Right kidney (tissue), 9 donors: ENCODE measurements at places on chromosomes 3 and 15.
A peak's percentile ranks its signal among the peaks of the same experiment; 100 is the strongest.

DNA sequence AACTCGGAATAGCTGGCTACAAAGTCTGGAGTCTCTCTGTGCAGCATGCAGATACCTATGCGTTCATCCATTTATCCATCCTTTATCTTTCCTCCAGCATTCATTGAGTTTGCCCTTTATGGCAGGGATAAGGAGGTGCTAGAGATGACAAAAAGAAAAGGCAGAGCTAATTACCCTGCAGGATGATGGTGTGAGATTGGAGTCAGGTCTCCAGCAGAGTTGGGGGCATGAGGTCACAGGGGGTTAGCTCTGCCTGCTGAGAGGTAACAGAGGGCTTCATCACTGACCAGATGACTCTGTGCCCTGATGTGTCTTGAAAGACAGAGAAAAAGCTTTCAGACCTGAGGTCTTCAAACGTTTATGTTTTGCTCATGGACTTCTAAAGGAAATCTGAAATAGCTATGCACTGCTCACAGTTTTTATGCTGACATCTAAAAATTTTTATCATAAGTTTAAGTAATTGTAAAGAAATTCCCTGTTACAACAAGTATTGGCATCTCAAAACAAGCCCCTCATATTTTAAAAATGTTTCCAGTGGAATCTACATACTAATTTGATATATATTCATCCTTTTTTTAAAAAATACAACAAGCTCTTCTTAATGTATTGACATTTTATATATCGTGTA lies 132.3 kb upstream of the ANKRD28 start:
- DNase-seq: no peak

- DNase-seq: no peak
Observed at GRCh38 chr15:101611580-101612299, 40.4 kb downstream of the TM2D3 start.

GRCh38 chr3:76369170-76369569 lies 583.8 kb upstream of the ZNF717 start:
- no peak for DNase-seq

- DNase-seq: no peak
Observed at GRCh38 chr3:155159301-155159700, 79.2 kb downstream of the MME start.

DNA sequence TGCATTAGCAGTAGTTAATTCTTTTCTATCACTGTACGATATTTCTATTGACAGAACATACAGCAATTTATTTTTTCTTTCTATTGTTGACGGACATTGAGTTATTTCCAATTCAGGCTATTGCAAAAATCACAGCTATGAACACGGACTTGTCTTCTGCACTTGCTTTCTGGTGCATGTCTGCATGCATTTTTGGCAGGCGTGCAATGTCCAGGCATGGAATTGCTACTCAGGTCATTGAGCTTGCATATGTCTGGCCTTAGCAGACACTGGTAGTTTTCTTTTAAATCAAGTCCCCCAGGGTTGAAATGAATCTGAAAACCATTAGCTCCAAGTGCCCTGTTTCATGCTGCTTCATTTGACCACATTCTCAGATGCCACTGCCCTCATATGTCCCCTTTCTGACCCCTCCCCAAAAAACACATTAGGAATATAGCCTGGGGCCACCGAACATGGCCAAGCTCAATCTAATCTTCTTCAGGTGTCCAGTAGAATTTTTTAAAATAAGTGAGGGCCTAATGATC lies 72.8 kb downstream of the LRIG1 start:
- no peak for DNase-seq

DNA sequence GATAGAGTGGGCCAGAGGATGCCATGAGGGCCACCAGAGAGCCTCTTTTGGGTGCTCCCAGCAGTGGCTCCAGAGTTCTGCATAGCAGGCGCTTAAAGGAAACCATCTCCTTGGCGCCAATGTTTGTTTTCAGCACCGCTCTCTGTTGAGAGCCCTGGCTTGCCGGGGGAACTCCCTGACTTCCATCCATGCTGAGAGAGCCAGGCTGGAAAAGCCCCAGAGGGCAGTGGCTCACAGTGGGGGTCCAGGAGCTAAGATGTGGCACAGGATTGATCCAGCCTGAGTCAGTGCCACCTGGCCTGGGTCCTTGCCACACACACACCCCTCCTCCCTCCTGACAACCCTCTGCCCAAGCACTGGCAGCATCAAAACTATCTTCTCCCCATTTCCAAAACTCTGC lies 50.4 kb upstream of the HACD2 start:
- DNase-seq: no peak

- no peak for DNase-seq
Observed at GRCh38 chr3:39982665-39983357, 173.4 kb downstream of the MYRIP start.

DNA sequence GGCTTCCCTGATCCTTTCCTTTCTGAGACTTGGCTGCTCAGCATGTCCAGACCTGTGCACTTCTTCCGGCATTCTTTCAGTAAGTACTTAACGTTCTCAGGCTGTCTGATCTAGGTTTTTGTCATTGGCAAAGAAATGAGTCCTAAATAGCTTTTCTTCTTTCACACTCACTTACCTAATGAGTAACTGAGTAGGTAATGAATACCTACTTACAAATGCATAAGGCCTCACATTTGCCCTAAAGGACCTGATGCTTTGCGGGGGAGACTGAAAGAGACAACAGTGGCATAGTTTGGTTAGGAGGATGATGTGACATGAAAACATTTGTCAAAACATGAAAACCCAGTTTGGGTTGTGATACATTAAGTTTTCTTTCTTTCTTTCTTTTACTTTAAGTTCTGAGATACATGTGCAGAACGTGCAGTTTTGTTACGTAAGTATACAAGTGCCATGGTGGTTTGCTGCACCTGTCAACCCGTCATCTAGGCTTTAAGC lies 516.7 kb upstream of the CFAP20DC start:
- DNase-seq: no peak

- DNase-seq: no peak
Observed at GRCh38 chr15:89820666-89821611, 6.3 kb upstream of the ANPEP start.

DNA sequence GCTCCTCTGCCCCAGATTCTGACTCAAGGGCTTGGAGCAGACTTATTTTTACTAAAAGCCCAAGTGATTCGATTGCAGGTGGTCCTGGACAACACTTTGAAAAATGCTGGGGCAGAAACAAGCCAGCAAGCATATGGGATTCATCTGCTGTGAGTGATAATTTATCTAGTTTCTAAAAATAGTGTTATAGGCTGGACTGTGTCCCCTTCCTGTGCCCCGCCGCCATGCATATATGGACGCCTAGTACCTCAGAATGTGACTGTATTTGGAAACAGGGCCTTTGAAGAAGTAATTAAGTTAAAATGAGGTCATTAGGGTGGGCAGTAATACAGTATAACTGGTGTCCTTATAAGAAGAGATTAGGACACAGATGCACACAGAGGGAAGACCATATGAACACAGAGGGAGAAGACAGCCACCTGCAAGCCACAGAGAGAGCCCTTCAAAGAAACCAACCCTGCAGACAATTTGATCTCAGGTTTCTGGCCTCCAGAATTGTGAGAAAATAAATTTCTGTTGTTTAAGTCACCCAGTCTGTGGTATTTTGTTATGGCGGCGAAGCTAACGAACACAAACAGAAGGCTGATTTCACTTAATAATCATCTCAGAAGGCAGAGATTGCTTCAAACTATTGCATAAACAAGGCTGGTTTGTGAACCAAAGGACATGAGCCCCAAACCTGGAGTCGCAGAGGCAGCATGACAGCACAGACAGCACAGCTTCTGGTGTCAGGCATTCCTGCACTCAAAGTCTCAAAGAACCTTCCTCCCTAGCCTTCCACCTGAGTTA lies 59.1 kb downstream of the CCNL1 start:
- DNase-seq: no peak

- DNase-seq: no peak
Observed at GRCh38 chr15:95953032-95953431, 377.5 kb upstream of the NR2F2 start.

GRCh38 chr15:49946681-49947080 lies 172.4 kb downstream of the ATP8B4 start:
- no peak for DNase-seq

DNA sequence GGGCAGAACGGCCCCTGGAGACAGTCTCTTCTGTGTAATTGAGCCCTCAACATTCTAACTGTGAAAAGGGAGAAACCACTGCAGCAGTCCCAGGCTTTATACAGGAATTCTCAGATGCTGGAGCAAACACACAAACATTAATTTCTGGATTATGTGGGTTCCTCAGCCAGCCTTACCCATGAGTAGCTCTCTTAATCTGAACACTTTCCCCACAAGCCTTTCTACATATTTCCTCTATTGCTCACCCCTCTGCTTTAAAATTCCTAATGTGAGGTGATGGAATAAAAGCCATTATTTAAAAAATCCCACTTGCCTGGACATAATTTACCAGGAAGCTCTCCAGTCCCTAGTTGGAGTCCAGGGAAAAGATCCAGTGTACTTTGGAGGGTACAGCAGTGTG lies 139.0 kb downstream of the CTNNB1 start:
- no peak for DNase-seq

GRCh38 chr15:73081321-73081958 lies 29.2 kb downstream of the NEO1 start:
- peak; percentile 18 for DNase-seq
